ENCODE measurements at places on chromosomes 5 and 9. TPM values are rescaled to one million over a fixed set of nuclear protein-coding genes. Genes with fewer than 3 reads are reported as not detected.

DNA sequence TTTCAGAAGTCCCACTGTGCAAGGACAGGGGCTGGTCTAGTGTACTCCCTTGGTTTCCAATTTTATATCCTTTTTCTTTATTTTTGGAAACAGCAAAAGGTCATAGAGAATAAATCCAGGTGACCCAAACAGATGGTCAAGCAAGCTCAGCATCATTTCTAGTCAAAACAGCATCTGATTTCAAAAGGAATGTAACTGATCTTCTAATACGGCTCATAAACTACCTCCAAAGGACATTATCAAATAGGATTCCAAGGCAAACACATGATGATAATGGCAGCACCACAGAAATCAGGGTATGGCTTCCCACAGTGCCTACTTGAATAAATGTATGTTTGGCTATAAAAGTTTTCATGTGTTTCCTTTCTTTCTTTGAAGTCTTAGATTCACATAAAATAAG, 57.1 kb downstream of the SUSD1 start:
- DNase-seq, result no peak

The IFNB1 gene
- 0.57 TPM for total RNA-seq

The PLPPR1 gene
- not detected for total RNA-seq

The TMEM8B gene
- total RNA-seq, result 6.2 TPM
